Activated T-helper 9 cell treated with anti-CD3 and anti-CD28 coated beads, Interleukin-2, amount 50 U/mL, for 16 hours (primary cell): ENCODE measurements at places on chromosomes 4 and X.

GRCh38 chr4:85370400-85371032, 104.4 kb upstream of the ARHGAP24 start:
- no peak for DNase-seq

- DNase-seq = no peak
Observed at GRCh38 chr4:150354214-150354796, 227.6 kb upstream of the MAB21L2 start.

- DNase-seq = no peak
Observed at GRCh38 chr4:12844141-12844540, 640.0 kb downstream of the RAB28 start.

GRCh38 chr4:120850018-120850599, 72.4 kb downstream of the PRDM5 start:
- DNase-seq = no peak

DNA sequence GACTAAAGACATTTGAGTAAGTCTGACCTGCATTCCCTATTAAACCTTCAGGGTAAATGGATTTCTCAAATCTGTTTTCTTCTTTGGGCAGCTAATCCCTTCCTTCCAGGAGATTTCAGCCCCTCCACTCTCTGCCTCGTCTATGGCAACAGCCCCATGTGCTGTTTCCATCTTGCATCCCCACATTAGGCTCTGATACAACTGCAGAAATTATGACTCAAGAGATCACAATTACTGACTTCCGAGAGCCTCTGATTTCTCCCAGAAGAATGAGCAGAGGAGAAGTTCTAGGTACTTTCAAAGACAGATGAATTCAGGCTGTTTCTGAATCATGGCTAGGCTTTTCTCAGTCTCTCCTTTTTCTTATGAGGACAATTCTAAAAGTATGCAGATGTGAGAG, 38.7 kb downstream of the RAI2 start:
- DNase-seq = no peak

DNA sequence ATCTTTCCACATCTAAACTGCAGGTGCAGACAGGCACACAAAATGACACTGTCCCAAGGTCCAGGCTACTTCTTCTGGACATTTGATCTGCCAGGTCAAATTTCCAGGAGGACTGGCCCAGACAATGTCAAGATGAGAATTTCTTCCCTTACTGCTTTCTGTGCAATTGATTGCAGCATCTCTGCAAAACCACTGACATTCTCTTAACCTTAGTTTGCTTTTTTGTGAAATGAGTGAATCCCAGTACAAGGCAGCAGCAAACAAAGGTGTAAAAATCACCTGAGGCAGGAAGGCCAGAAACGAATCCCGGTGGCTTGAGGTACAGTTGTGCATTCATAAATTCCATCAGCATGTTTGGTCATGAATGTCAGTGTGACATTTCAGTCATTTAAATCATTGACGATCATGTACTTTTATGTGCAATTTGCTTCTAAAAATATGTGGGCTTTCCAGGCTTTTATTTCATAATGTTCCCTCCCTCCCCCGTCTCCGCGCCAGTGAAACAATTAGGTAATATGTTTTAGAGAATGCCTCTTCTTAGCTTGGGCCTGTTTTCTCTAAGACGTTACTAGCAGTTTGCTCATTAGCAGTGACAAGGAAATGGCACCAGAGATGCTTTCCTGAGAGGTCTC, 39.1 kb downstream of the NHS start:
- no peak for DNase-seq

DNA sequence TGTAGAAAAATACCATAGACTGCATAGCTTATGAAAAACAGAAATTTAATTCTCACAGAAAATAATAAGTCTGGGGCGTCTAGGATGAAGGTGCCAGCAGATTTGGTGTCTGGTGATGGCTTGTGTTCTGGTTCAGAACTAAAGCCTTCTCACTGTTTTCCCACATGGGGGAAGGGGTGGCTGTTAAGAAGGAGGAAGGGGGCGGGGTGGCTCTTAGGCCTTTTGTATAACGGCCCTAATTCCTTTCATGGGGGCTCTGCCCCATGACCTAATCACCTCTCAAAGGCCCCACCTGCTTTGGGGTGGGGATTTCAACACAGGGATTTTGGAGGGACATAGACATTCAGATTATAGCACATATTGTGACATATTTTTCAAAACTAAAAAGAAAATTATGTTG, 173.2 kb upstream of the TECRL start:
- DNase-seq = no peak

- no peak for DNase-seq
Observed at GRCh38 chr4:8403173-8403753, 37.3 kb downstream of the ACOX3 start.

DNA sequence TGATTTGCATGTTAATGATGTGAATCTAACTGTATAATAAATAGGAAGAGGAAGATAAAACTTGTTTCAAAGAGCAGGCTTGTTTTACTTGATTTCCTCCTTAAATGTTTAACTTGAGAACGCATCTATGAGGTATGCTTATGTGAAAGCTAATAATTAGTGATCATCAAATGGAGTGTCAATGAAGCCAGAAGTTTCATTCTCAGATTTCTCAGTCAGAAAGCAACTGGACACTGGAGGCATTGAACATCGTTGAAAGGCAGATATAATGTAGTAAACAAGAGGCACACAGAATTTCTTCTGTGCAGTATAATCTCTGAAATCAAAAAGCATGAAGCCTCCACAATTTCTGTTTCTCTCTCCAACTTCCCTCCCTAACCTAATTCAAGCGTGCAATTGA, 672.9 kb downstream of the ADGRL3 start:
- no peak for DNase-seq

DNA sequence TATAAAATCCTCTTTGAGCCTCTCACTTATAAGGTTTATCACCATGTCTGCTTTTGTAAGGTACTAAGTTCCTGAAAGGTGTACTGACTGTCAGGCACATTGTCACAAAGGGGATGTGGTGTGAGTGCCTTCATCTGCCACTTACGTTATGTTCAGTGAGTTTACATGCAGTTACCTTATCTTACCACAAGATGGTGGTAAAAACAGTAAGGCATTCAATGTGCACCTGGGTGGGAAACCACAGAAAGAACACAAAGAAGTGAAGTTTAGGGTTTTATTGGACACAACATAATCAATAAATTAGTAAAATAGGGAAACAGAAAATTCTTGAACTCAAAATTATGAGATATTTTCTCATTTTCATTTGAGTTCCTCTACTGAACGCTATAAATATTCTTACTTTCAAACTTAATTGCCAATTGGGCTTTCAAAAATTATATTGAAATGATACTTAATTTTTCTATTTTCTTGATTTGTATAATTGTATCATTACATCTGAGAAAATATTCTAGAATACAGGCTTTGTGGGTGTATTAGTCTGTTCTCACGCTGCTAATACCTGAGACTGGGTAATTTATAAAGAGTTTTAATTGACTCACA, 650.8 kb downstream of the PCDH7 start:
- DNase-seq = no peak
